Omental fat pad (tissue), 4 donors: ENCODE measurements at places on chromosomes 6 and 20.

DNA sequence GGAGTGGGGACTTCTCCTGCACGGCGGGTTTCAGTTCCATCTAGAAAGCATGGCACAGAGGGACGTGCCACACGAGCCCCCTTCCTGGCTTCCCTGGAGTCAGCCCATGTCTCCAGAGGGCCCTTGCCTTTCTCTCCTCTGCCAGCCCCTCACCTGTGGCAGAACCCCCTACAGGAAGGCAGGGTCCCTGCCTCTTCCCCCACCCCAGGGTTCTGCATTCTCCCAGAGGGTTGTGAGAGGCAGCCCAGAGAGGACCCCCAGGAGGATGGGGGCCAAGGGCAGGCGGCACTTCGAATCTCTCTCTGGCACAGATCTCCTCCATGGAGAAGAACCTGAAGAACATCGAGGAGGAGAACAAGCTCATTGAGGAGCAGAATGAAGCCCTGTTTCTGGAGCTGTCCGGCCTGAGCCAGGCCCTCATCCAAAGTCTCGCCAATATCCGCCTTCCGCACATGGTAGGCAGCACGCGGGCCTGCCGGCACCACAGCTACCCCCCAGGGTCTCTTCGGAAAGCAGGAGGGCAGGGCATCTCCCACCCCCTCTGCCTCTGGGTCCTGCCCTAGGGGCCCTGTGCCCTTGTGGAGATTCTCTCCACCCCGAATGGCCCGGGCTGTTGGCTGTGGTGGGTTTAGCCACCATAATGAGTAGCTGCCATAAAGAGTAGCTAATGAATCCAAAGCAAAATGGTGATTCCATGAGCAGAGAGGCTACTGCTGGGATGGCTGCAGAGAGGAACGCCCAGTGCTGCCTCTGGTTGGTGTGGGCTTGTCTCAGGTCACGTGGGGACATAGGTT, 15.9 kb upstream of the PCMTD2 start:
- DNase-seq, result no peak

DNA sequence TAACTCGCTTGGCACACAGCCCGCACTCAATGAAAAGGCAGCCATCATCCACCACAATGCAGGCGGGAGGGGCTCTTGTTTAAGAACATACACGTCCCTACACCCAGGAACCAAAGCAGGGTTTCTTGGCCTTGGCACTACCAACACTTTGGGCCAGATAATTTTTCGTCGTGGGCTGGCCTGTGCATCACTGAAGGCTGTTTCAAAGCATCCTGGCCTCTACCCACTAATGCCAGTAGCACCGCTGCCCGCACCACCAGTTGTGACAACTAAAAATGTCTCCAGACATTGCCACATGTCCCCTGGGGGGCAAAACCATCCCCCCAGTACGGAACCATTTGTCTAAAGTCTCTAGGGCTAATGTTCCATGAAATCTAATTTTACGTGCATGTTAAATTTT, 13.0 kb downstream of the UQCC2 start:
- no peak for DNase-seq

- no peak for DNase-seq
These were observed 51.9 kb downstream of the ILRUN start for GRCh38 chr6:34644716-34645115.

DNA sequence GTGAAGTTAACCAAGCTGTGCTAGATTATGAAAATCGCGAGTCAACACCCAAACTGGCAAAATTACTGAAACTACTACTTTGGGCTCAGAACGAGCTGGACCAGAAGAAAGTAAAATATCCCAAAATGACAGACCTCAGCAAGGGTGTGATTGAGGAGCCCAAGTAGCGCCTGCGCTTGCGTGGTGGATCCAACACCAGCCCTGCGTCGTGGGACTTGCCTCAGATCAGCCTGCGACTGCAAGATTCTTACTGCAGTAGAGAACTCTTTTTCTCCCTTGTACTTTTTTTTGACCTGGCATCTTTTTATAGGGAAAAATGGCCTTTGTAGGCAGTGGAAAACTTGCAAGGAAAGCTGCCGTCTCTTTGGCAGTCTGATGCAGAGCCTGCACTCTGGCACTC, 6.8 kb downstream of the GID8 start:
- DNase-seq, result no peak

DNA sequence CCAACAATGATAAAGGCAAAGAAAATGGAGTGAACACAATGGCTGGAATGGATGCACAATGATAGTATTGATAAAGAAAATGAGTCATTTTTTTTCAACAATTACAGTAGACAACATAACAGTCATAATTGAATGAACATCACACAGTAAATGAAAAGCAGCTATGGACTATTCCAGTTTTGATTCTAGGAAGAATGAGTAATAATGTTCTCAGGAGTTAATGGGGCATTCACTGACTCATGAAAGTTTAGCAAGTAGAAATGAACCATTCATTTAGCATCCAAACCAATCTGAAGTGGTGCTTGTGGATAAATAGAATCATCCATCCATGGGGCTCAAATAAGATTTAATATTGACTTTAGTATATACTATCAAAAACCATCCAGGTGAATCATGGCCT, 1029.5 kb upstream of the GJE1 start:
- DNase-seq, result no peak

DNA sequence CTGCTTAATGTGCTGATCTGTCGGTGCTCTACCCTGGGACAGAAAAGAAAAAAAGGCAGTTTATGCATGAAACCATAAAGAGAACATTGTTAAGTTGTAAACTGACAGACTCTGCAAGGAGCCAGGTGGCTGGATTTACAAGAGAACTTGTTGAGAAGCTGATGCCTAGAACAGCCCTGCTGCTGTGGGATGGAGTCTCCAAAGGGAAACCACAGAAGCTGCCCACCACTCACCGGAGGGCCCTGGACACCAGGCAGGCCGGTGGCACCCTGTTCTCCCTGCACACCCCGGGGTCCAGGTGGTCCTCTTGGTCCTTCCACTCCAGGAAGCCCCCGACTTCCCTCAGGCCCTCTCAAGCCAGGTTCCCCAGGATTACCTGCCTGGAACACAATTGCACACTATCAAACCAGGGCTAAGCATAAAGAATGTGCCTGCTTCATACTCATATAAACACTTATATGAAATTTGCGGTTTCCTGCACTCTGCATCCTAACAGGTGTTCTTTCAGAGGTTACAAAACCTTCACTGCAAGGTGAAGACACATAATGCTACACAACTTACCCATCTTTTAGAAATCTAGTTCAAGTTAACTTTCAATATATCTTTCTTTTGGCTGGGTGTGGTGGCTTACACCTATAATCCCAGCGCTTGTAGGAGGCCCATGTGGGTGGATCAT, 68.2 kb downstream of the COL9A1 start:
- no peak for DNase-seq

DNA sequence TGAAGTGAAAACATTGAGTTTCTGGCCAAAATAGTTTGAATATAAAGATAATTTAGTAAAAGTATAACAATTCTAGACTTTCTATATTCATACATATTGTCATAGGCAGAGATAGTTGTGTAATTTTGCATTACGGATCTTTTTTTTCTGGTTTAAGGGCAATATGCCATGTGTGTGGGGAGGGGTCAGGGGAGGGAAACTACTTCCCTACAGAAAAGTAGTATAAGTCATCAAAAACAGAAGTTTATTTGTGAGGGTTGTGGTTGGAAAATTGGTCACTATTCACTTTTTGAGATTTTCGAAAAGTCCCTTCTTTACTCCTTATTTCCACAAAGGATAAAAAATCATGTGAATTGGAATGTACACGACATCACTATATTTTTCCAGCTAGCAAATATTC, 288.2 kb upstream of the PREP start:
- no peak for DNase-seq

- no peak for DNase-seq
These were observed 52.2 kb downstream of the KDM1B start for GRCh38 chr6:18207438-18207837.

GRCh38 chr6:170532867-170533488, 20.1 kb downstream of the PSMB1 start:
- no peak for DNase-seq

- DNase-seq, result no peak
These were observed 27.0 kb upstream of the ZFAND3 start for GRCh38 chr6:37792457-37793033.

DNA sequence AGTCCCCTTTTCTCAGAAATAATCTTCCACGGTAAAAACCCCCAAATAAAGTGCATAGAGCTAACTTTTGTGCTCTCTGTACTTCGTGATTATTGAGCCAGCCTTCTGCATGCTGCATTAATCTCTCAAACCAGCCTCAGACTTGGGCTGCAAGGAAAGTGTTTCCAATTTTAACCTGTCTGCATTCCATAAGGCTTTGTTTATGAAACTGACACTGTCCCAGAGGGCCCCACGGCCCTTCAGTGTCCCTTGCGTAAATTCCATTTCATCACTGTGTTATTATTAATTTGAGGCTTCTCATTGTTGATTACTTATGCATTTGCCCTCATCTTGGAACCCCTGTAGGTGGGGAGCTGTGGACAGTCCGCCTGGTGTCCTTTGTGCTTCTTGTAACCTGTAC, 15.6 kb upstream of the SNRPB2 start:
- no peak for DNase-seq
